ENCODE measurements at places on chromosomes 3 and 15. TPM values are rescaled to one million over a fixed set of nuclear protein-coding genes. Genes with fewer than 3 reads are reported as not detected.

DNA sequence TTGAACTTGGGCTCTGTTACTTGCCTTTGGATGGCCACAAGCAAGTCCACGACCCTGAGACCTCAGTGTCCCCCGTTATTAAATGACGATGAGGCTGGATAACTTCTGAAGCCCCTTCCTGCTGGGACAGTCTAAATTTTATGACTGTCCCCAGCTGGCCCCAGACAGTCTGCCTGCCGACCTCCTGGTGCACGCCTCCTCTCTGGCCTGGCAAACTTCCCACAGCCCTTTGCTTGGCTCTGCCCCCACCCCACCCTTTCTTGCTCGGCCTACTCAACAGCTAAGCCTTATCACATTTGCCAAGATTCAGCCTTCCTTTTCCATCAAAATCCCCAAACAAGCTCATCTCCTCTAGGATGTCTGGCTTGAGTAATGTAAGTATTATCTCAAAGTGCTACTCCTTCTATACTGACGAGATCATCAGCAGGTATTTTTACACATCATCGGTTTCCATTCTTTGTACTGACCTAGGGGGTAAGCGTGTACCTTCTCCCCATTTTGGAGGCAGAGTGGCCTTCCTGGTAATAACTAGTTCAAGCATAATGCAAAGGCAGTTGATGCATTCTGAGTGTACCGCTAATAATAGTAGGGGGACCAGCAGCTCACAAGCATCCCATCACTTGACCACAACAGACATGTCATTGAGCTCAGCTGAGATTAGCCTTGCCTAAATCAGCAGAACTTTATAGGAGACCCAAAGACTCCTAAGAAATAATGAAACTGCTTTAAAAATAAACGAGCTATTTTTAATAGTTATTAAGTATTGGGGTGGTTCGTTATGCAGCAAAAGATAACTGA is 120.8 kb upstream of the HACD2 start:
- no peak for DNase-seq

DNA sequence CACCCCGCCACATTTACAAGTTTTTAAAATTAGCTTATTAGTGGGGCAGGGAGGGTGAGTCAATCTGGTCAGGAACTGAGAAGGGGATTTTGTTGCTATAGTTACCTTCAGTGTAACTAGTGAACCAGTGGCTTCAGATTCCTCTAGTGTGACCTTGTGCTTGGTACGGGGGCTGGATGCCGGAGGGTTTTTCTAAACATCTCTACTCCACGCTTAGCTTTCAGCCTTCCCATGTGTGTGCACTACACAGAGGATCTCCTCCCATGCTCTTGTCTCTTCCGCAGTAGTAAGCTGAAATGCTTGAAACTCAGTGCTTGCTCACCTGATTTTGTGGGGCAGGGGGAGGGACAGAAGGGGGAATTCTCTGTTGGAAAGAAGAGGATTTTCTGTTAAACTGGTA is 67.9 kb upstream of the AKAP13 start:
- DNase-seq: no peak

- no peak for DNase-seq
Measured at GRCh38 chr3:71041371-71041770, 542.2 kb downstream of the FOXP1 start.

GRCh38 chr3:112639455-112640225 is 1.3 kb downstream of the CCDC80 start:
- no peak for DNase-seq

DNA sequence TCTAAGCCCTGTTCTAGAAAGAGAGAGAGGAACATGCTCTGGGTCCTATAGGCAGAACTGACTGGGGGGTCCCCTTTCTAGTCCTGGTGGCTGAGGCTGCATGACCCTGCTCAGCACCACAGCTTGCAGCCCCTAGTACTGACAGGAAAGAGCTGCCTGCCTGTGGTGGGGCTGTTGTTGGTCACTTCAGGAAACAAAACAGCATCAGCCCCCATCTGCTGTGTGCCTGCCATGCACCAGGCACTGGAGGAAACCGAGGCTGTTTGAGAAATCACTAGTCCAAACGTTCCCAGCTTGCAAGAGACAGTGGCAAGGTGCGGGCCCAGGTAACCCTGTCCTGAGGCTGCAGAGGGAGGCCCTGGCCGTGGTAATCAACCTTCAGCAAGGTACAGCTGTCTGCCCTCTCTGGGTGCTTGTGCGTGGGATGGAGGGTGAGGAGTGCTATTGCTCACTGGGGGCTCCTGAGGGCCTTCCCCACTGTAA is 90.6 kb downstream of the IQSEC1 start:
- no peak for DNase-seq

GRCh38 chr3:152176998-152177397 is 91.7 kb upstream of the MBNL1 start:
- no peak for DNase-seq

- no peak for DNase-seq
Measured at GRCh38 chr3:25449857-25450256, 21.8 kb downstream of the RARB start.

GRCh38 chr15:31502541-31503229 is 176.1 kb downstream of the KLF13 start:
- no peak for DNase-seq

DNA sequence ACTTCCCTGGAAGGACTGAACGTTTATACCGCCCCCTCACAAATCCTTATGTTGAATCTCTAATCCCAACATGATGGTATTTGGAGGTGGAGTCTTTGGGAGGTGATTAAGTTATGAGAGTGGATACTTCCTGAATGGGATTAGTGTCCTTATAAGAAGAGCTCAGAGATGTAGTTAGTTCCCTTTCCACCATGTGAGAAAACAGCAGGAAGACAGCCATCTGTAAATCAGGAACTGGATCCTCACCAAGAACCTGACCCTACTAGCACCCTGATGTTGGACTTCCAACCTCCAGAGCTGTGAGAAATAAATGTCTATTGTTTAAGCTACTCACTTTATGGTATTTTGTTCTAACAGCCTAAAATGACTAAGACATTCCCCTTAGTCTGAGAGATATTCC is 33.3 kb upstream of the SACM1L start:
- no peak for DNase-seq

- DNase-seq: no peak
Measured at GRCh38 chr3:47270526-47270925, 12.1 kb downstream of the KIF9 start.

GRCh38 chr3:62845996-62846395 is 29.2 kb downstream of the CADPS start:
- DNase-seq: no peak

DNA sequence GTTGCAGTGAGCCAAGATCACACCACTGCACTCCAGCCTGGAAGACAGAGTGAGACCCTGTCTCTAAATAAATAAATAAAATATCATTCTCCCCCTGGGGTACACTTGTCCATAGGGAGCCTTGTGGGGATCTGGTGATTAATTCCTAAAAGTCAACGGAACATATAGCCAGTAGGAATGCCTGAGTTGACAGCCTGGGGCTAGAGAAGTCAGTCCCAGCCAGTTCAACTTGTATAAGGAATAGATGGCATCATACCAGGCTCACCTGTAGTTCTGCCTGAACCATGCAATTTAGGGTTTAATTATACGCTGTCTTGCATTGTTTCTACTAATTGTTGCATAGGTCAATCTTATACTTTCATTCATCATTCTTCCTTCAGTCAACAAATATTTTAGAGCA is 5.9 kb upstream of the BOC start:
- DNase-seq: no peak

- no peak for DNase-seq
Measured at GRCh38 chr3:158717576-158717975, 14.7 kb downstream of the RARRES1 start.

GRCh38 chr3:46293991-46294833 is 52.0 kb downstream of the CCR3 start:
- no peak for DNase-seq

DNA sequence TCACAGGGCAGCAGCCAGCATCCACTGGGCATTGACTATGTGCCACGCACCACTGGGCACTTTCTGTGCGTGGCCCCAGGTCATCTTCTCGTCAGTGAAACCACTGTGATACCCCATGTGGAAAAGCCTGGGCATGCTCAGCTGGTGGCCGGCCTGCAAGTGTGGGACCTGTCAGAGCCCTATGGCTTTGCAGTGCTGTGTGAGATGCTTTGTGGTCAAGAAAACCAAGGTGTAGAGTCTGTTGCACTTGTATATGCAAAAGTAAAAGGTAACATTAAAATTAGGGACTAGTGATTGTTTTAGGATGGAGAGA is 69.5 kb downstream of the PGPEP1L start:
- DNase-seq: no peak

The HACD3 gene
- total RNA-seq: 105 TPM

The ANKRD34C gene
- total RNA-seq: not detected

The DNAJC19 gene
- total RNA-seq: 44.3 TPM

The FBXW12 gene
- total RNA-seq: not detected

The NR2E3 gene
- total RNA-seq: not detected

Data from H4 (cell line).